ENCODE measurements at places on chromosomes 6 and 20.
A peak's percentile ranks its signal among the peaks of the same experiment; 100 is the strongest.

GRCh38 chr6:71012866-71013469, 56.1 kb upstream of the B3GAT2 start:
- no peak for DNase-seq

- no peak for DNase-seq
These were observed 644.2 kb upstream of the GJE1 start for GRCh38 chr6:141488488-141488887.

DNA sequence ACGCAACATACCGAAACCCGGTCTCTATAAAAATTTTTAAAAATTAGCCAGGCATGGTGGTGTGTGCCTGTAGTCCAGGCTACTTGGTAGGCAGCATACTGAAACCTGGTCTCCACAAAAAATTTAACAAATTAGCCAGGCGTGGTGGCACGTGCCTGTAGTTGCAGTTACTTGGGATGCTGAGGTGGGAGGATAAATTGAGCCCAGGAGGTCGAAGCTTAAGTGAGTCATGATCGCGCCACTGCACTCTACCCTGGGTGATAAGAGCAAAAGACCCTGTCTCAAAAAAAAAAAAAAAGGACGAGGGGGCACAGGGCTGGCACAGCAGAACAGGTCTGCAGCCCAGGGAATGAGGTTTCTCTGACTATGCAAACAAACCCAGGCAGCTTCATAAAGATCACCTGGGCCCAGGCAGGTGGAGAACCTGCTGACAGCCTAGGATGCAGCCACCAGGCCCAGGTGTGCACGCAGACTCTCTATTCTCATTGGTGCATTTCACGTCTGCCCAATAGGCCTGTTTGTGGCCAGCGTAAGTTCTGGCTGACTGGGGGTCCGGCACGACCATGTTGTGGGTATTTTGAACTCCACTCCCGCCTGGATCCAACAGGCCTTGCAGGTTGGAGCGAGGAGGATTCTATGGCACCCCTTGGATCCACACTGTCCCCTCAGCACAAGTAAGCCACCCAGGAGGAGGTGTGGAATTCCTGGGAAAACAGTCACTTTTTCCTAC, 204.5 kb downstream of the PREX1 start:
- no peak for DNase-seq

GRCh38 chr6:170529839-170530469, 23.2 kb downstream of the PSMB1 start:
- peak; percentile 58 for DNase-seq

DNA sequence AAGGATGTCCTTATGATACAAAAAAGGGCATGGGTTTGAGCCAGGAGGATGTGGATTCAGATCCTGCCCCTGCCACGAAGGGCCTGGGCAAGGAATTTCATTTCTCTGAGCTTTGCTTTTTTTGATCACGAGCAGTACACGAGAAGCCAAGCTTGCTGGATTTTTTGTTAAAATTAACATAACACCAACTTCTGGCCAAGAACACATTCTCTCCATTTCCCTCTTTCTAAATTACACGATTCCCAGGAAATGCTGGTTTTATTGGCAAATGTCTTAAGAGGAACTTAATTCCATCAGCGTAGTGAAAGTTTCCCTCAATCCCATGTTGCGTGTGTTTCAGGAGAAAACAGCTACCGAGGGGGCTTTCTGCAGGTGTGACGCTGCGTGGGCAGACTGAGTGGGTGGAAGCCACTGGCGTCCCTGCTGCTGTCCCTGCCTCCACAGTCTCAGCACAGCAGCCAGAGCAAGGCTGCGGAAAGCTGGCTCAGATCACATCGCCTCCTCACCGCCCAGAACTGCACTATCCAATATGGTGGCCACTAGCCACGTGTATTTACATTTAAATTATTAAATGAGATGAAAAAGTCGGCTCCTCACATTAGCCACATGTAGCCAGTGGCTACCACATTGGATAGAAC, 120.8 kb upstream of the INSM1 start:
- DNase-seq, result no peak

DNA sequence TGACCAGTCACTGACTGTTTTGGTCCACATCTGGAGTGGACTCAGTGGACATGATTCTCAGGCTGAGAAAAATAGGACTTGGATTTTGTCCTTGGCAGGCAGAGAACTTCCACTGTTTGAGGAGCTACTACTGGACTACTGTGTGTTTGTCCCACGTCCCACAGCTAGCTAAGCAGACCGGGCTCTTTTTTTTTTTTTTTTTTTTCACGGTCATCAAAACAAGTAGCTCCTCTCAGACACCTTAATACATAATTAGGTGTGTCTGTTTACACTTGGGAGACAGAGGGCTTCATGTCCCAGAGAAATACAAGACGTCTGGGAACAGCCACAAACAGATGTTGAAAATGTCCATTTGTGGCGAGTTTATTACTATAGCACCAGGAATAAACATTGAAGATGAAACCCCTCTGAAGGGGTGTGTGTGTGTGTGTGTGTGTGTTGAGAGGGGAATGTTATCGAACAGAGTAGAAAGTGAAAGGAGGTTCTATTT, 155.0 kb upstream of the SUPT3H start:
- DNase-seq, result no peak

DNA sequence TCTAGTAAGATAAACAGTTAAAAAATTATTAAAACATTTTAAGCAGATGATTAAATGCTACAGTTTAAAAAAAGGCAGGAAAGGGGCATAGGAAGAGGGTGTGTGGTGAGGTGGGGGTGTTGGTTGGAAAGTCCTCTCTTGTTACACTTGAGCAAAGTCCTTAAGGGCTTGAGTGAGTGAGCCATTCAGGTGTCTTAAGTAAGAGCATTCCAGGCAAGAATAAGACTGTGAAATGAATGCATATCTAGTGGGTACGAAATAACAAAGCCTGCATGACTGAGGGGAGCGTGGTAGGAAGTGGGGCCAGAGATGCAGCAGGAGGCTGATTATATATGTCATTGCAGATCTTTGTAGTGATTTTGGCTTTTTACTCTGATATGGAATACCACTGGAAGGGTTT, 5.1 kb downstream of the CDKAL1 start:
- DNase-seq, result no peak

DNA sequence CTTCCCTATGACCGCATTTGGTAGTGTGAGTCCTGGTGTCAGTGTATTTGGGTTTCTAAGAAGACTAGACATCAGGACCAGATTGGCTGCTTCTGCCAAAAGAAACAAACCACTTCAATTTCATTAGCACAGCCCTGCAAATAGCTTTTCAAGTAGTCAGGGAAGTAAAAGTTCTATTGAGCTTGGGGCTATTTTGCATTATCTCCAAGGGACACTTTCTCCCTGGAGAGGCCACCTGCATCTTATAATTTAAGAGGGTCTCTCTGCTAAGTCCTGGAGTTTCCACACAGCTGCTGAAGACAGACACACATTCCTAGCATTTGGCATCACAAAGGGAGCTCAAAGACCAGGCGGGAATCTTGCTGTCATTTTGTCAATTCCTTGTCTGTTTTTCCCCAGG, 141.2 kb downstream of the BMP2 start:
- no peak for DNase-seq

DNA sequence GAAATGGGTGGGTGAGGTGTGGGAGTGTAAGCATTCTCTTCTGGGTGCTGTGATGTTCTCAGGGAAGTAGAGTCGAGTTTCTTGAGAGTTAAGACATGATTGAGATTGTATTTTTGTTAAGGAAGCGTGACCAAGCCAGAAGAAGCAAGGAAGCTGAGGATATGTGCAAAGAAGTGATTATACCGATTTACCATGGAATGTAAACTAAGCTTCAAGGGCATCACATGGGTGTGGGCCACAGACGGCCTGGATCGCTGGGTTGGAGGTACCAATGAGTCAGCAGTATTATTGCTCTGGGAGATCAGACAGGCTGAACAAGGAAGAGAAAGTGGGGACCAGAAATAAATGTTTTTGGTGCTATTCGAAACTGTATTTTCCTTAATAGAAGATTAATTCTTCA, 184.1 kb upstream of the GMDS start:
- DNase-seq, result no peak

GRCh38 chr6:145609521-145609920, 125.8 kb downstream of the EPM2A start:
- DNase-seq, result no peak

DNA sequence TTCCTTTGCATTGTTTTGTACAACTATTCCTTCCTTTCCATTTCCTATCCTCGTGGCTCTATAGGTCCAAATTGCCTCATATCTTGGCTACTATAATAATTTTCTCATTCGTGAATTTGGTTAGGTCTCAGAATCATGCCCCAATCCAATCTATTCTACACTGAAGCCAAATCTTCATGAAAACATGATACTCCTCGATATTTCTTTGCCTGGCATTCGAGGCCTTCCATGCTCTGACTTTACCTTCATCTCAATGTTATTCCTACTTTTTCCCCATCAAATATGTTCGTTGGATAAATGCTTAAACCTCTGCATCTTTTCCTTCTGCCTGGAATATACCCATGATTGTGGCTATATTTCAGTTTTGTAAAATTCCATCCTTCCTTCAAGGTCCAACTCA, 30.4 kb downstream of the TCF21 start:
- no peak for DNase-seq

DNA sequence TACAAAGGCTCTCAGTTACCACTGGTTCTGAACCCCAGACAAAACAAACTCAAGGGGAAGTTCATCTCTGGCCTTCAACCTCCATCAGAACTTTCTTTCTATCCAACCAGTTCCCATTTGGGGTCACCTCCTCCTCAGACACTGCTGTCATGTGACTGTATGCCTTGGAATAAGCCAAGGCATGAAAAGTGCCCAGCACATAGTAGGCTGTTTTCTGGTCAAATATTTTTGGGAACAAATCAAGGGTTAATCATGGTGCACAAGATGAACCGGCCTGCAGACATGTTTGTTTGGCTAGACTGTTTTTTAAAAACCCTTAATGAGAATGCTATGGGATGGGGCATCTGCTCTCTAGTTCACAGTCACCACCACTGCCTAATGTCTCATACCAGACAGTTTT, 48.9 kb upstream of the MRPS10 start:
- no peak for DNase-seq

GRCh38 chr20:46826343-46826984, 68.2 kb upstream of the EYA2 start:
- DNase-seq, result no peak

DNA sequence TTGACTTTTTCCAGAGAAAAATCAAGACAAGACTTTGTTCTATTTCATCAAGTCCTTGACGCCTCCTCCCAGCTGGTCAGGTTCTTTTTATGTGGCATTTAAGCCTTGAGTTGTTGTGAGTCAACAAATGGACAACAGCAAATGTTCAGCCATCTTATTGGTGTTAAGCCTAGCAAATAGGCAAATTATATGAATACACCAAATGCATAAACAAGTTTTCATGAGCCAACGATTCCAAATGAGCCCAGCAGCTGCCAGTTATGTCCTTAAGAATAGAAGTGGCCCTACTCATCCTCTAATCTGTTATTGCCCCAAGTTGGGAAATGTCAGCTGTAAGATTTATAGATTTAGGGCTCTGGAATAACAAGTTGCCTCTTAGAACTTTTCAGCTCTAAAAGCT, 312.0 kb downstream of the SOX4 start:
- no peak for DNase-seq

DNA sequence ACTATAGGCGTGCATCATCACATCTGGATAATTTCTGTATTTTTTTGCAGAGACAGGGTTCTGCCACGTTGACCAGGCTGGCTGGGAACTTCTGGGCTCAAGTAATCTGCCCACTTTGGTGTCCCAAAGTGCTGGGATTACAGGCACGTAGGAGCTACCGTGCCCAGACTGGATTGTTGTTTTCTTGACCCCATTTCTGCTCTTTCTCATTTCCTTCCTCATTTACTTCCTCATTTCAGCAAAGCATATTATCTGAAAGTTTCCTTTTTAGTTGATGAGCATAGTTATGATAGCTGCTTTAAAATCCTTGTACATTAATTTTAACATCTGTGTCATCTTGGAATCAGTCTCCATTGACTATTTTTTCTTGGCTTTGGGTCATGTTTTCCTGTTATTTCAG, 301.0 kb upstream of the RUNX2 start:
- DNase-seq, result no peak

GRCh38 chr20:59438201-59438600, 137.8 kb downstream of the EDN3 start:
- DNase-seq, result no peak

- no peak for DNase-seq
These were observed 539.7 kb downstream of the QKI start for GRCh38 chr6:163954088-163954775.

- no peak for DNase-seq
These were observed 91.2 kb upstream of the ADTRP start for GRCh38 chr6:11869672-11870340.

- no peak for DNase-seq
These were observed 11.7 kb downstream of the HDAC2 start for GRCh38 chr6:113959235-113959634.

- DNase-seq, result no peak
These were observed 243.3 kb downstream of the EPHA7 start for GRCh38 chr6:93176070-93176469.

- no peak for DNase-seq
These were observed 39.6 kb upstream of the PDE10A start for GRCh38 chr6:165702669-165703068.

- no peak for DNase-seq
These were observed 626.8 kb downstream of the COL12A1 start for GRCh38 chr6:74579047-74579446.

- no peak for DNase-seq
These were observed 141.5 kb downstream of the GMDS start for GRCh38 chr6:2103765-2104523.

GRCh38 chr6:127342296-127342945, 988 bp downstream of the ECHDC1 start:
- no peak for DNase-seq
